ENCODE measurements at places on chromosomes 12 and 14.

DNA sequence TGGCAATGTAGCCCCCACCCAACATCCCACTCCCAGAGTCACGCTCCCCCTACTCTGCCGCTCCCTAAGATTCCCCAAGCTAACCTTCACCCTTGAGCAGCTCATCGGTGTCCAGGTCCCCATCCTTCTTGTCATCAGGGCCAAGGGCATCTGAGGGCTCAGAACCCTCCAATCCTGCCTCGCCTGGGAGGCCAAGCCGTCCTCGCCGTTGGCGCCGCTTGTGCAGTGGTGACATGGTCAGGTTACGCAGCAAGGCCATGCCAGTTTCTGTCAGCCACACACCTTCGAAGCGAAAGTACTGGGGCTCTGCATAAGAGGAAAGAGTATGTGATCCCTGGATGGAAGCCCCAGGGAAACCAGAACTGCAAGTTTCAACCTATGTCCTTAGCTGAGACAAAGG lies 15.9 kb downstream of the KMT2D start:
- DNase-seq: no peak

DNA sequence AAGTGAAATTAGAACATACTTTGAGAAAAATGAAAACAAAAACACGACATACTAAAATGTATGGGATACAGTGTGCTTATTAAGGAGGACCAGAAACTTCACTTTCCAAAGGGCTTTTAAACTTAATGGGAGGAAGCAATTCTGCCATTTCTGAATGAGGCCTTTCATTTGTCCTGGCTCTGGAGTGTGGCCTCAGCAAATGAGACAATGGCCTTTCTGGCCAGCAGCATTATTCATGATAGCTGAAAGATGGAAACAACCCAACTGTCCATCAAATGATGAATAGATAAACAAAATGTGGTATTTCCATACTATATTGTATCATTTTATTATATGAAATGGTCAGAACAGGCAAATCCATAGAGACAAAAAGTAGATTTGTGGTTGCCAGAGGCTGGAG lies 338.6 kb downstream of the CEP128 start:
- no peak for DNase-seq

DNA sequence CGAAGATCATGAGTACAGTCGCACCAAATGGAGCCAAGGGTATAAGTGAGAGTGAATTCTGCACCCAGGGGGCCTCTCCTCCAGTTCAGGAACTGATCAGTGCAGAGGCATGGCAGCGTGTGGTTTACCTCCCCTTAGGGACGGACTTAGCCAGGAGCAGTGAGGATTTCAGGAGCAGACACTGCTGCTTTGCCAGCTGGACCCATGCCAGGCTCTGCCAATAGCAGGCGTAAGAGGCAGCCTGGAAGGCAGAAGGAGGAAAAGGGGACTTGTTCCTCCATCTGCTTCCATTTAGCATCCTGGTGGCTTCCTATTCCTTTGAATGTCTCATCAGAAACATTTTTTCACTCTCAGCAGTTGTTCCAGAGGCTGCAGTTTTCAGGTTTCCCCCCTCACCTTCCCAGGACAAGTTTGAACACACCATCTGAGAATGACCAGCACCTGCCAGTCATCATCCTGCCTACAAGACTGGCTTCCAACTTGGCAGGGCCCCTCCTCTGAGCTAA lies 137.0 kb upstream of the LMNTD1 start:
- DNase-seq: no peak

DNA sequence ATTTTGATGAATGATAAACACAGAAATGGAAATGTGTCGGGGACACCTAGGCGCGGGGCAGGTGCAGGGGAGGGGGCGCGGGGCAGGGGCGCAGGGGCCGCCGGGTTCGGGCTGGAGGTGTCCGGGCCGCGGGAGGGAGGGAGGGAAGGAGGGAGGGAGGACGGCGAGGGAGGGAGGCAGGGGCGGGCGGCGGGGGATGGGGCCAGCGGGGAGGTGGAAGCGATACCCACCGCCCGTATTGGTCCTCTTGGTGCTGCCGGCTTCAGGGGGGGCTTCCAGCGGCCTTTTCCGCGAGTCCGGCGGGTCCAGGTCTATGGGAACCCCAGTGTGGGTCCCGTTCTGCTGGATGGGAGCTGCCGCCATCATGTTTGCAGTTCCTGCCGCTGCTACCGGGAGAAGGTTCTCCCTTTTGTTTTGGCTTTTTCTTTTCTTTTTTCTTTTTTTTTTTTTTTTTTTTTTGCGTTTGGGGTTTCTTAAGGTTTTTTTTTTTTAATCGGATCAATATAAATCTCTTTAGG lies 703 bp downstream of the NOVA1 start:
- no peak for DNase-seq

GRCh38 chr14:91371011-91371989 lies 46.3 kb downstream of the CCDC88C start:
- DNase-seq: no peak

DNA sequence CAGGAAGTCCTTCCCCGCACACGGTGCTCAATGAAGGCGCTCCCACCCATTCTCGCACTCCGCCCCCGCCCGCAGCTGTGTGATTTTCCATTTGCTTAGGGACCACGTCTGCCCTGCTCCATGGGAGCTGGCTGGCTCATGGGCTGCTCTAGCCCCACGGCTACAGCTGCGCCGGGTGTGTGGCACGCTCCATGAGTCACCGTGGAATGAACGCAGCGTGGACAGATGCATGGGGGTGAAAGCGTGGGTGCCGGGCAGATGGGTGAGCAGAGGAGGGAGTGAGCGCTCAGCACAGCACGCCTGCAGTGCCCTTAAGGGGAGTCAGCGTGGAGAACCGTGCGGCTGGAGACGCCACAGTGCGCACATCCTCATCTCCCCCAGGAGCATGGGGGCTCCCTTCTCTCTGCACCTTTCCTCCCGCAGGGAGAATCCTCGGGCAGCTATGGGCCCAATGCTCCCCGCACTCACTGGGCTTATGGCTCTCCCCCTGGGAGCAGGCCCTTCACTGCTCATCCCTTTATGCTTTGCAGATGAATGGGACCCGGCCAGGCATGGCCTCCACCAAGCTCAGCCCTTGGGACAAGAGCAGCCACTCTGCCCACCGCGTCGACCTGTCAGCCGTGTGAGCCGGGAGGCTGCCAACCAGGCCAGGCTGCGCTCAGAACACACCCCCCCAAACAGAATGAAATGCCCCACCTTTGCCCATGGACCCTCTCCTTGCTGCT lies 185.1 kb downstream of the ADGRD1 start:
- no peak for DNase-seq

- DNase-seq: no peak
Observed at GRCh38 chr12:46919666-46920400, 94.0 kb upstream of the SLC38A4 start.

- no peak for DNase-seq
Observed at GRCh38 chr14:72982146-72982708, 44.7 kb downstream of the ZFYVE1 start.

- no peak for DNase-seq
Observed at GRCh38 chr12:79689061-79689476, 1.7 kb downstream of the PAWR start.

GRCh38 chr14:55579724-55580469 lies at the start of gene KTN1:
Gene KTN1 (plus strand): TSS chr14:55580207. CDS start chr14:55612049, 31,842 bp downstream.
- peak; percentile 78 for DNase-seq

GRCh38 chr14:101054671-101055070 lies 151.1 kb upstream of the RTL1 start:
- no peak for DNase-seq

DNA sequence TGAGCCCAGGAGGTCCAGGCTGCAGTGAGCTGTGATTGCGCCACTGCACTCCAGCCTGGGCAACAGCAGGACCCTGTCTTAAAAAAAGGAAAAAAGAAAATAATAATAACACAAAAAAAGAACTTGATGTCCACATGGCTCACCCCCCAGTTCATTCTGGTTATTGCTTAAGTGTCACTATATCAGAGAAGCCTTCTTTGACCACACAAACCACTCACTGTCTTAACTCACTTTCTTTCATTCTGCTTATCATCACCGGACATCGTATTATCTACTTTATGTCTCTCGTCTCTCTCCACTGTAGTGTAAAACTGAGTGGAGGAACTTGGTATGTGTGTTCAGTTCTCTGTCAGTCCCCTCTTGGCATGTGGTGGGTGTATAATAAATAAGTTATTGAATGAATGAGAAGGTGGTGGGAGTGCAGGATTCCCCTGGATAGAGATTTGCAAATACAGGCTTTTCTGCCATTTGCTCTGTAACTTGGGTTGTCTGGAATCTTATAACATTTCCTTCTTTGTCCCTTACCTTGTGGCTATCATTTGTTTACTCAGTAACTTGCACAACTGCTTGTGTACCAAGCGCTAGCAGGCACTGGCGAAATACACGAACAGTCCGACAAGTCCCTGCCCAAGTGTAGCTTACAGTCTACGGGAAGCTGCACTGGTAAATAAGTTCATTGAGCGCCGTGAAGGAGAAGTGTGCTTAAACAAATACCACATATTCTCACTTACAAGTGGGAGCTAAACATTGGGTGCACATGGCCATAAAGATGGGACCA lies 86.6 kb upstream of the TRAF3 start:
- DNase-seq: no peak

DNA sequence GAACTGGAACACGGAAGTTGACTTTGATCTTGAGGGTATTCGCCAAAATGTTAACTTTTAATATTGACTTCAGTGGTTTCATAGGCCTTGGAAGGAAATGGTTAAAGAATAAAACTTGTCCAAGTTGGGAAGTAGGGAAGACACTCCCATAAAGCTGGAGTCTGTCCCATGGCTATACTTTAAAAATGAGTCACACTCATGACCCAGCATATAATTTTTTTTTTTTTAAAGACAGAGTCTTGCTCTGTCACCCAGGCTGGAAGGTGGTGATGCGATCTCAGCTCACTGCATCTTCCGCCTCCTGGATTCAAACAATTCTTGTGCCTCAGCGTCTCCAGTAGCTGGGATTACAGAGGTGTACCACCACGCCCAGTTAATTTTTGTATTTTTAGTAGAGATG lies 19.6 kb downstream of the TMPRSS12 start:
- DNase-seq: no peak

DNA sequence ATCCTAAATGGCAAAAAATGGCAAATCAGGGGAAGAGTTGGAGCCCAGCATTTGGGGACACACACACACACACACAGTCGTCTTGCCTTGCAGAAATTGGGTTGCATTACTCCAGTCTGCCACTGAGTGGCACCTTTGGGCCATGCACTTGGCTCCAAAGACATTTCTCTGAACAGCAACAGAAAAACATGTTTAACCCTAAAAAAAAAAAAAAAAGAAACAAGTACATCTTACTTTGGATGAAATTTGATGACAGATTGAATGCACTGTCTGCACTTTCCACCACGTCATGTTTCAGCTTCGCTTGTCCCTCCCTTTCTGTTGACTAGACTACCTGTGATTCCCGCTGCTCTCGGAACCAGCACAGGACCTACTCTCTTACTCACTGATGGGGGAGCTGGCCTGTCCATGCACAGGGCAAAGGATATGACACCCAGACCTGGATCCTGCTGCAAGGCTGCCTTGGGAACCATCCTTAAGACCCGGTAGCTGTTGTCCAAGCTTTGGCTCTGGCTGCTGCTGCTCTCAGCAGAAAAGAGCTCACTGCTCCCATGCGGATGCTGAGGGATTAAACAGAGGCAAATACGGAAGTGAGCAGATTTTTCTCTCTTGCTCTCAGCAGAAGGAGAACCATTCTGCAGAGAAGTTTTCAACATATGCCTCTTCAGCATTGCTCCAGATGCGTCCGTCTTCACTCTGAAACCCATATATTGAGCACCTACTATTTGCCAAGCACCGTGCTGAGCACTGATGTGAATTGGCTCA lies 376.8 kb downstream of the DPF3 start:
- DNase-seq: peak; percentile 36

GRCh38 chr12:65673732-65674131 lies 150.6 kb upstream of the HMGA2 start:
- no peak for DNase-seq

- DNase-seq: no peak
Observed at GRCh38 chr12:30753233-30753632, 1.5 kb downstream of the CAPRIN2 start.

DNA sequence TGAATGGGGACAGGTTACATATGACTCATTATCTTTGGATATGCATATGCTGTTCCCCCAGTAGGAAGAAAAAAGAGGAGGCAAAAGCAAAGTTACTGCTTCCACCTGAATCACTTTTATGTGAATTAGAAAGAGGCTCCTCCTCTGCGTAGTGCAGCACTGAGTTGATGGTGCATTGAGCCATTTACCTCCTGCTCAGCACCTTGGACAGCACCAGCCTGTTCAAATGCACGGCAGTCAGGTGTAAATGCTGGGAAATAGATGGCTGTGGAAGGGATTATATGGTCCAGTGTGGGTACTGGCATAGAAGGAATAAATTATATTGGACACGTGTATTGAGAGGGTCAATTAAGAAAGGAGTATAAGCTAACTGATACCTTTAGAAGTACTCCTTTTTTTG lies 541.9 kb upstream of the SEL1L start:
- DNase-seq: no peak

DNA sequence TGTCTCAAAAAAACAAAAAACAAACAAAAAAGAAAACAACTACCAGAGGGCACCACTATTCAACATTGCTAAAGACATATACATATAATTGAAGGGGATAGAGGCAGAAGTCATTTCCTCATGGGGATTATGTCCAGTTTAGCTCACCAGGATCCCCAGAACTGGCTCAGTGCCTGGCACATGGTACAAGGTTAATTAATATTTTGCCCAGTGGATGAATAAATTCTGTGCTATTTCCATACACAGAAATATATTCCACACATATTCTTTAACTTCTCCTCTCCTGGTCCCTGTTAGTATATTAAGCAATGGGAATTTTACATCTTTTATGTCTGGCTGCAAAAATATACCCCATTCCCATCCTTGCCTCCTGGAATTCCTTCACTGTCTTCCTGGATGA lies 6.7 kb downstream of the FOS start:
- no peak for DNase-seq

GRCh38 chr14:33230021-33230420 lies 291.3 kb downstream of the NPAS3 start:
- DNase-seq: no peak

- no peak for DNase-seq
Observed at GRCh38 chr12:28775556-28775955, 373.5 kb upstream of the FAR2 start.

- no peak for DNase-seq
Observed at GRCh38 chr12:31756977-31757420, 28.2 kb upstream of the AMN1 start.

- DNase-seq: peak; percentile 92
Observed at GRCh38 chr14:75002392-75003249, at the start of gene EIF2B2. Gene EIF2B2 (plus strand): TSS chr14:75002921. CDS start chr14:75002991, 70 bp downstream.

DNA sequence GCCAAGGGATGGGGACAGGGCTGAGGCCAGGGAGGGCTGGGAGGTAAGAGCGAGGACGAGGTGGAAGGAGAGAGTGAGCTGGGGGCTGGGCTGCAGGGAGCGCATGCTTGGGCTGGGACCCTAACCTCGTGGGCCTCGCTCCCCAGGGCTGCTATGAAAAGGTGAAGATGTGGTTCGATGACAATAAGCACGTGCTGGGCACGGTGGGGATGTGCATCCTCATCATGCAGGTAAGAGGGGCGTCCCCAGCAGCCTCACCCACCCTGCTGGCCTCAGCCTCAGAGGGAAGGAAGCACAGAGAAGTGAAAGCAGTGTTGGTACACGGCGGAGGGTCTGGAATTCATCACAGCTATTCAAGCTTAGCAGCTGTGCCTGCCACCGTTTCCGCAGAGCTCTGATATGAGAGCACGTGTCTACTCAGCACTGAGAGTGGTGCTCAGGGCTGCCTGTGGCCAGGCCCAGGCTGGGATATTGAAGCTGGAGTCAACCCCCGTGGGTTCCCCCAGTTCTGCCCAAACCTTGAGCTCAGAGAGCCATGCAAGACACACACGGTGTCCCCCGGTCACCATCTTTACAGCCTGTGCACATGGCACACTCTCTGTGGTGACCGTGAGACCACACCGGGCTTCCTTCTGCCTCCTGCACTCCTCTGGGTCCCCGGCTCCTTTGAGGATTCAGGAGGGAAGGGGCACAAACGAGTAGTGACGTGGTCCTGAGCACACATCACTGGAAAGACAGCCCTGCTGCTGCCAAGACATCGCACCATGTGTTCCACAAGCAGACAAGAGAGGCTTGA lies 204.6 kb downstream of the TSPAN9 start:
- DNase-seq: no peak
